RPMI8226 (cell line): ENCODE measurements at places on chromosomes 7 and 10.

- DNase-seq: no peak
Measured at GRCh38 chr7:53993224-53993623, 549.0 kb upstream of the VSTM2A start.

- no peak for DNase-seq
Measured at GRCh38 chr10:28777911-28778310, 100.6 kb downstream of the BAMBI start.

DNA sequence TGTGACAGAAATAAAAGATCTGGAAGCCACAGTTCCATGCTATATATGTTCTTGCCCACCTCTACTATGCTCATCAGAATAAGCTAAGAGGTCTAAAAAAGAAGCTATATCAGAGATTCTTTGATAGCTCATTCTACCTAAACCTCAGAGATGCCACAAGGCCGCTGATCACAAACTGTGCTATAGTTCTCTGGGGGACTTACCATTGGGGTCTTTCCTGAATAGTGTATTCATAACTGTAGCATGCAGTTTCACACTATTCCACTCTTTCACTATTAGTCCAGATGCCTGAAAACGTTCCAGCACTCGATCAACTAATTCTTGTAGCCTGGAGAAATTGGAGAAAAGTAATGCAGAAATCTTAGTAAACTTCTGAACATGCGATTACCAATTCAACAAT lies 44.5 kb upstream of the SPOCK2 start:
- DNase-seq: no peak

- DNase-seq: no peak
Measured at GRCh38 chr10:119360181-119360921, 153.0 kb downstream of the GRK5 start.

GRCh38 chr7:87476179-87476557 lies 688 bp upstream of the ABCB4 start:
- DNase-seq: no peak

DNA sequence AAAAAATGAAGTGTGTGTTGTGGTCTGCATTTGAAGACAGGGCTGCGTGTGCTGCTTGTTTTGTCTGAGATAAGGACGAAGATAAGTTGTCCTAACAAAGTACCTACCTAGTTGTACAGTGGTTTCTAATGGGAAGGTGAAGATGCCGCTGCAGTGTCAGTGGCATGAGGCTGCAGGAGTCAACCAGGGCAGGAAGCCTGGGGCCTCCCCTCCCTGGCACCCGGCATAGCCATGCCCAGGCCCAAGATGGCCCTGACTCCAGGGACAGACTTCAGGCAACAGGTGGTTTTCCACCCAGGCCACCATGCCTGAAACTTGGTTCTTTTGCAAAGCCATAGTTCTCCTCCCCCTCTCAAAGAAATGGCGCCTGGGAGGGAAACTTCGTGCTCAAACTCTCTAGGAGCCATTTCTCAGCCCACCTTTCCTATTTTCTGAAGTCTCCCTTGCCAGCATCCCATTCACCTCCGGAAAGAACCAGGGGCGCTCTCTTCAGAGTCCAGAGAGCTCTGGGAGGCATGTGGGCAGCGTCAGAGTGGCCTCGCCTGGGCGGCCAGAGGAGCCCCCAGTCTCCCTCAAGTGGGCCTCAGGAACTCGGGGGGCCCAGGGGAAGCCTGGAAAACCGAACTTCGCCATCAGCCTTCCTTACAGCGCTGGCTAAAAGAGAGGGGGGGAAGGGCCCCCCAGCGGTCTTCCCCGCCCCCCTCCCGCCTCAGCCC lies 2.1 kb upstream of the KAT6B start:
- no peak for DNase-seq

DNA sequence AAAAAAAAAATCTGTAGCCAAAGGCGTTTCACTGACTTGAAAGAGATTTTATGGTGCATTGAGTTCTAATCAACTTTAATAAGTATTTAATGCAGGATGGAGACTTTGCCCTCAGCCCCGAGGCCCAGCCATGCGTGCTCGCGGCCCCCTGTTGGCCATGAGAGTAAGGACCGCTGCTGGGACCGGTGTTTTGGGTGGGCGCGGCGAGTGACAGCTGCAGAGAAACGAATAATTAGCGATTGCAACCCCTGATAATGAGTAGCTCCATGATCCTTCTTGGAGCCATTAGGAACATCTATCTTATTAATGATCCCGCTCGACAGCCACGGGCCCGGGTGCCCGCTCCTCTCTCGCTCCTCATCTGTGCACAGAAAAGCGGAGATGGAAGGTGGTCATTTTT lies 347.4 kb downstream of the RPS24 start:
- no peak for DNase-seq

GRCh38 chr7:3214090-3214413 lies 87.0 kb upstream of the SDK1 start:
- DNase-seq: no peak

GRCh38 chr10:106183041-106183440 lies 981.5 kb downstream of the SORCS1 start:
- no peak for DNase-seq

GRCh38 chr7:76234931-76235441 lies 33.3 kb downstream of the SRRM3 start:
- peak; percentile 84 for DNase-seq
